Endothelial cell of umbilical vein (primary cell): ENCODE measurements at places on chromosomes 6 and 20. TPM values are rescaled to one million over a fixed set of nuclear protein-coding genes. Genes with fewer than 3 reads are reported as not detected.

- peaks cover 8% of the 10 kb centered on the region for H3K27me3 ChIP-seq
- H3K4me1 ChIP-seq = no peaks in the 10 kb centered on the region
- no peaks in the 10 kb centered on the region for H3K36me3 ChIP-seq
- H3K4me3 ChIP-seq = no peak overlapping the region
- DNase-seq = no peak
Observed at GRCh38 chr20:33927724-33928123, 66.0 kb upstream of the RALY start.

DNA sequence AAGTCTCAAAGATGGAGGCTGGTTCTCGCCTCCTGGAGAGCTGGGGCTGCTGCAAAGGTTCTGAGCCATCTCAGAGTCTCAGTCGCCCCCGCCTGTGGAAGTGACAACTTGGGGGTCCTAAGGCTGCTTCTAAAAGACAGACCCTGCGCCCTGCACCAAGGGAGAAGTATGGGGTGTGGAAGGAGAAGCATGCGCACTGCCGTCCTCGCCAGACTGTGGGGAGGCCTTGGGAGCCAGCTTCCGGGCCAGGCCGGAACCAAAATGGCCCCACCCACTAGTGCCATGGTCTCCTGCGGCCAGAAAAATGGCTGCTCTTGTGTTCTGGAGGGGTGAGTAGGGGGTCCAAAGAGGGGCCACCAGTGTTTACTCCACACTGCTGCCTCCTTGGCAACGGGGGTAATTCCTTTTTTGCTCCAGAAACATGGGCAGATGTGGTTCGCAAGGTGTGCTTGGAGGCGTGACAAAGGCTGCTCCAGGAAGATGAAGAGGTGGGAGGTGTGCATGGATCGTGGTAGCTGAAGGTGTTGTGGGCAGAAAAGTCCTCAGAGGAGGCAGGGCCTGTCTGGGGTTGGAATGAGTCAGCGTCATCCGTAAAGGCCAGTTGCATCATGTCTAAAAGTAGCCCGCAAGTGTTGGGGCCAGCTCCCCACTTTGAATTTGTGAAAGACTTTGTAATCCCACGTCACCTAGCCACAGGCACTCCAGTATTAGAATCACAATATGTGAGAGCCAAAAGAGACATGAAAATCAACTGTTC lies 329.8 kb upstream of the SOX4 start:
- no peak for DNase-seq
- no peaks in the 10 kb centered on the region for H3K4me1 ChIP-seq
- no peaks in the 10 kb centered on the region for H3K36me3 ChIP-seq
- no peak overlapping the region for H3K27ac ChIP-seq
- H3K27me3 ChIP-seq = no peaks in the 10 kb centered on the region
- H3K4me3 ChIP-seq = no peak overlapping the region

DNA sequence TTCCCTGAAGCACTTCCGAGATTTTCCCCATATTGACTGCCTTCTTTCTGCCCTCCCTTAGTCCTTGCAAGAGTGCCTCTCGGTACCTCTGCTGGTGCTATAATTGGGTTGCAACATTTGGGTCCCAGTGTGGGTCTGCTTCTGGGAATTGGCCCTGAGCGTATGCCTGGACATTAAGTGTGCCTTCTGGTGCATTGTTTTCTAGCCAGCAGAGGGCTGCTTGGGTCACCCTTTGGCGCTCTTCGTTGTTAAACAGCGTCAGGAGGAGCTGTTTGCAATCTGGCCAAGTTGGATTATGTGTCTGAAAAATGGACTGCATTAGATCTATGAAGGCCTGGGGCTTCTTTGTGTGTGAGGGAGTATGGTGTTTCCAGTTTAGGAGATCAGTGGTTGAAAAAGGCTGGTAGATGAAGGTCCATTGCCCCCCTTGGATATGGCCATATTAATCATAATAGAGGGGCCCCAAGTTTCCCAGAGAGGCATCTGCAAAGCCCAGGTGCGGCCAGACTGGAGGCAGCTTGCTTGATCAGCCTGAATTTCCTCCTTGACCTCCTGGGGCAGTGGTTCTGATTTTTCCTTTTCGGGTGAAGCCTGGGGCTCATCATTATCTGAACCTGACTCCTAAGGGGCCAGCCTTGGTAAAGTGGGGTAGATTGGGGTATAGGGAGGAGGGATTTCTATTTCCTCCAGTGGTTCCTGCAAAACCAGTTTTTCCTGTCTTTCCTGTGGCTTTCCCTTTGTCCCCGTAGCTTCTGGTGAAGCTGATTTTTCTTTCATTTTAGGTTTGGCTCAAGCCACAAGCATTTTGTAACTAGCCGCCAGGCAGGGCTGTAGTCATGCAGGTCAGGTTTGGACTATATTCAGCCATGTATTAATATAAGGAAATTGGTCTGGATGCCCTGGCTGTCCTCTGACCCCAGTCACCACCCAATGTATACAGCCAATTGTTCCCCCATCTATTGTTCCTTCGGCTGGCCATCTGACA lies 85.4 kb upstream of the GPR6 start:
- H3K4me1 ChIP-seq = no peaks in the 10 kb centered on the region

DNA sequence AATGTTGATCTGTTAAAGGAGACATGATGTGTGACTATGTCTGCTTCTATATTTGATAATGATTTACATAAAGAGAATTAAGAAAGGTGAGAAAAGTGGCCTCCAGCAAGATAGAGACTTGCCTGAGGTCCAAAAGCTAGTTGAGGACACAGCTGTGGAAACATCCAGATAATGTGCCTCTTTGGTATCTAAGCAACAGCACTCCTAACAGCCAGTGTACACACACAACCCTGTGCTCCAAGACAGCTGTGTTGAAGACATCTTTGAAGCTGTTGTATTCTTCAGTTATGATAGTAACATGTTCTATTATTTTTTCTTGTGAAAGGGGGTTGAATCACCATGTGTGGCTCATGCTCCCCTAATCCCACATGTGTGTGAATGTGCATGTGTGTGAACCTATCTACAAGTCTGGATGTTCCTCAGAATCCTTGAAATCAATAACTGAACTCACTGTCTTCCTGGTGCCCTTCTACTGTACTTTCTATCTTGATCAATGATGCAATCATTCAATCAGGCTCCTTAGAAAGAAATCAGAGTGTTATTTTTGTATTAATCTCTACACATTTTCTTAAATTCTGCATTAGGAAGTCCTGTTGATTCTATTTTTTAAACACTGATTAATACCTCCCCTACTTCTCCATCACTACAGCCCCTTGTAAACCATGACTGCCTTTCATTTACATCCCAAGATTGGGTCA lies 116.7 kb upstream of the SSTR4 start:
- peaks cover 13% of the 10 kb centered on the region for H3K4me1 ChIP-seq
- H3K4me3 ChIP-seq = no peak overlapping the region
- H3K27ac ChIP-seq = no peak overlapping the region

DNA sequence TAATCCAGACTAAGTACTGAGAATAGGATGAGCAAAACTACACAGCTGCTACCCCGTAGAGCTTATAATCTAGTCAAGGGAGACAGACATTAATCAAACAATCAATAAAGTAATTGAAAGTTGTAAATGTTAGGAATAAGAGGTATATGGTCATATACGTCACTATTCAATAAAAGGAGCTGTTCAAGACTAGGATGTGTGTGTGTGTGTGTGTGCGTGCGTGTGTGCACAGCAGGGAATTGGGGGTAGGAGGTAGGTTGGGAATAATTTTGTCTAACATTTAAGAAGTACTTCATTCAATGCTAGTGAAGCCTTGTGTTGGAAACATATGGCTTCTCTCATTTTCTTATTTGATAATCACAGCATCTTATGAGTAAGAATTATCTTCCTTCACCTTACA lies 41.8 kb downstream of the SESN1 start:
- no peaks in the 10 kb centered on the region for H3K4me1 ChIP-seq
- no peak overlapping the region for H3K27ac ChIP-seq
- no peak for DNase-seq
- no peaks in the 10 kb centered on the region for H3K27me3 ChIP-seq

- no peak overlapping the region for H3K4me3 ChIP-seq
- no peak for DNase-seq
- no peaks in the 10 kb centered on the region for H3K36me3 ChIP-seq
- H3K27ac ChIP-seq = no peak overlapping the region
- H3K27me3 ChIP-seq = peaks cover 3% of the 10 kb centered on the region
- H3K4me1 ChIP-seq = no peaks in the 10 kb centered on the region
Observed at GRCh38 chr6:73943411-73943810, 247.4 kb downstream of the CD109 start.

DNA sequence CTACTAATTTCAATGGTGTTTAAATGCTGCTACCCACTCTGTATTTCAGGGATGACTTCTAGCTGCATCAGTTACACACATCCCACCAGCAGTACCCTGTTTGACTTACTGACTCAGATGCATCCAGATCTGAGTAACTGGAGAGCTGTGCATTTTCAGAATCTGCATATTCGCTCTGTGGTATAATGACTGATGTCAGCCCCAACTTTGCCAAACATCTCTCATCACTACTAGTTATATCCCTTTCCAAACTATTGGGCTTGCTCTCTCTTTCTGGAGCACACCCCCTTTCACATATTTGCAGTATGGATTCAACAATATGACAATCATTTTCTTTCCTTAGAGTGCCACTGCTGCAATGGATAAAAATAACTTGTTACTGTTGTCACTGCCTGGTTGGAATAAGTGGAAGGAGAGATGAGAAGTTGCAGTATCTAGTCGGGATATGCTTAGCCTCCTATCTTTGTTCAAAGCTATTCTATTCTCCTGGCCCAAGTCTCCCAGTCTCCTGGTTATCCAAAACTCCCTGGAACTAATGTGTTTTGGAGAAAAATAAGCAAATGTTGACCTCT lies 3.3 kb upstream of the RSPO3 start:
- H3K27me3 ChIP-seq = no peaks in the 10 kb centered on the region
- H3K4me3 ChIP-seq = no peak overlapping the region
- DNase-seq = no peak

GRCh38 chr20:47278907-47279348 lies 77.6 kb downstream of the ZMYND8 start:
- peaks cover 33% of the 10 kb centered on the region for H3K36me3 ChIP-seq
- H3K4me3 ChIP-seq = no peak overlapping the region
- DNase-seq = peak; percentile 70
- H3K4me1 ChIP-seq = peaks cover 32% of the 10 kb centered on the region

- H3K27ac ChIP-seq = no peak overlapping the region
- DNase-seq = no peak
- H3K4me1 ChIP-seq = no peaks in the 10 kb centered on the region
- no peaks in the 10 kb centered on the region for H3K36me3 ChIP-seq
- no peak overlapping the region for H3K4me3 ChIP-seq
- peaks cover 69% of the 10 kb centered on the region for H3K27me3 ChIP-seq
Observed at GRCh38 chr6:50822078-50822476, 3.4 kb downstream of the TFAP2B start.

GRCh38 chr6:2792330-2793110 lies 27.3 kb downstream of the WRNIP1 start:
- no peak overlapping the region for H3K4me3 ChIP-seq
- H3K27ac ChIP-seq = no peak overlapping the region
- DNase-seq = peak; percentile 49
- no peaks in the 10 kb centered on the region for H3K27me3 ChIP-seq

DNA sequence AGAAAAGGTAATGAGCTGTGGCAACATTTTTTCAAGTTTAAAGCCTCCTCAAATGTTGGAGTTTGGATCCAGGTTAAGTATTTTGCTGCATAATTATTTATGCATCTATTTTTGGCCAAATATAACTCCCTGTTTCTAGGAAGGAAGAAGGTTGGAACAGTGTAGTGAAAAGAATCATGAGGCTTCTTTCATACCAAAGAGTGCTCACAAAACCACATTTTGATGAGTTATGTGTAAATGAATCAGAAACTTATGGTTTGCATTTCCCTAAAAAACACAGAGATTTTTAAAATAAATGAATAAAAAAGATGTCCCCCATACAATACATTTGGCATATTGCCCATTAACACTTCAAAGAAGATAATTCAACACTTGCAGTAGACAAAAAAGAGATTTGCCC lies 246.9 kb upstream of the PRDM1 start:
- H3K36me3 ChIP-seq = no peaks in the 10 kb centered on the region
- no peak for DNase-seq
- no peaks in the 10 kb centered on the region for H3K4me1 ChIP-seq
- H3K4me3 ChIP-seq = no peak overlapping the region
- H3K27me3 ChIP-seq = no peaks in the 10 kb centered on the region

DNA sequence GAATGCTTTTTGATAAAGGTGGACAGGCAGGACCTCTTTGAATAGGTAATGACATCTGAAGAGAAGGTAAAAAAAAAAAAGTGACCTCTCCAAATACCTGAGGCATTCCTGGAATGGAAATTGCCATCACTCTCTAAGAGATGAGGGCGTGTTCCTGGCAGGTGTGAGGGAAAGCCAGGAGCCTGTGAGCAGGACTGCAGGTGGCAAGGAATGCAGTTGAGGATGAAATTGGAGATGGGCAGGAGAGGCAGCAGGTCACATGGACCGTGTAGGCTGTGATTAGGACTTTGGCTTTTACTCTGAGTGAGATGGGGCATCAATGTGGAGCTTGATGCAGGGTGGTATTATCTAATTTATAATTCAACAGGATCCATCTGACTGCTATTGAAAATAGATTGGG lies 227.4 kb downstream of the LRFN2 start:
- no peak overlapping the region for H3K4me3 ChIP-seq
- H3K36me3 ChIP-seq = no peaks in the 10 kb centered on the region
- H3K27ac ChIP-seq = no peak overlapping the region
- no peaks in the 10 kb centered on the region for H3K4me1 ChIP-seq

DNA sequence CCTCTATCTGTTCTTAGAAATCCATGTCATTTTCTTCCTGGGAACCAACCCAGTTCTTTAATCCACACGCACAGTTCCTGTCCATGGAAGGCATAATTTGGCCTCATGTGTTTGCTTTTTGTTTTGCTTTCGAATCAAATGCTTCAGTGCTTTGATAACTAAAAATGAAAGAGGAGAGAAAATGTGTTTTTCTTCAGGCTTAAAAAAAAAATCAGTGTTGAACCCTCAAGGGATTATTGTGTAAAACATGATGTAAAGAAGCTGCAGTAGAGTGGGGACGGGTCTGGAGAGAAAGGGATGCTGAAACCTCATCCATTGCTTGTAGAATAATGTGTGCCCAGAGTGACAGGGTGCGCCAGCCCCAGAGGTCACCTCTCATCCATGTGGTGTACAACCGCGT lies 197.5 kb upstream of the JARID2 start:
- H3K4me3 ChIP-seq = no peak overlapping the region
- H3K27me3 ChIP-seq = no peaks in the 10 kb centered on the region
- no peak overlapping the region for H3K27ac ChIP-seq
- H3K36me3 ChIP-seq = no peaks in the 10 kb centered on the region

DNA sequence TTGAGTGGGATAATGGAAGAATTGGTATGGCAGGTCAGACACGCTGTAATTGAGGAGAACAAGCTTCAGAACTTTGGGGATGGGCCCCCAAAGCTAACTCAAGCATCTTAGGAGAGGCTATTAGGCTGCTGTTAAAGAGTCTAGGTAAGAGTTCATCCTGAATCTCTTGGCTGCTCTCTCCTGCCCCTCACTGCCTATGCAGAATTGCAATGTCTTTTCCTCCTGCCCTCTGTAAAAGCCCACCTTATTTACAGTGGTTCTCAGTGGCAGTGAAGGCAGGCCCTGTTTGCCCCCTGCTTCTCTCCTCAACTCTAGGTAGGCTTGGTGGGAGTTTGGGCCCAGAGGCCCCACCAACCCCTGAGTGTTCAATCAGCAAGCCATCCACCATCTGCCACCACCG lies 55.0 kb downstream of the LYRM2 start:
- no peak overlapping the region for H3K4me3 ChIP-seq
- no peaks in the 10 kb centered on the region for H3K36me3 ChIP-seq
- no peaks in the 10 kb centered on the region for H3K4me1 ChIP-seq
- H3K27ac ChIP-seq = no peak overlapping the region

The DPPA5 gene
- total RNA-seq = not detected in 2 replicates

The TRIM15 gene
- not detected in 2 replicates for total RNA-seq

The KCNB1 gene
- not detected in 2 replicates for total RNA-seq
